ENCODE measurements at places on chromosomes 7 and 10. TPM values are rescaled to one million over a fixed set of nuclear protein-coding genes. Genes with fewer than 3 reads are reported as not detected.

TMEM26 gene
- total RNA-seq, result 0.30 TPM

ASAH2 gene
- not detected for total RNA-seq

GRID2IP gene
- not detected for total RNA-seq

IFIT3 gene
- 6.9 TPM for total RNA-seq

AKR1C2 gene
- total RNA-seq, result 17.5 TPM

ZDHHC16 gene
- 17.8 TPM for total RNA-seq

DYDC2 gene
- total RNA-seq, result not detected

ELFN1 gene
- 10.5 TPM for total RNA-seq

DRGX gene
- total RNA-seq, result not detected

PLEKHS1 gene
- not detected for total RNA-seq

SKIDA1 gene
- 2.7 TPM for total RNA-seq

RNLS gene
- 14.3 TPM for total RNA-seq
